Kidney epithelial cell (primary cell): ENCODE measurements at places on chromosomes 4 and X.
A peak's percentile ranks its signal among the peaks of the same experiment; 100 is the strongest.

DNA sequence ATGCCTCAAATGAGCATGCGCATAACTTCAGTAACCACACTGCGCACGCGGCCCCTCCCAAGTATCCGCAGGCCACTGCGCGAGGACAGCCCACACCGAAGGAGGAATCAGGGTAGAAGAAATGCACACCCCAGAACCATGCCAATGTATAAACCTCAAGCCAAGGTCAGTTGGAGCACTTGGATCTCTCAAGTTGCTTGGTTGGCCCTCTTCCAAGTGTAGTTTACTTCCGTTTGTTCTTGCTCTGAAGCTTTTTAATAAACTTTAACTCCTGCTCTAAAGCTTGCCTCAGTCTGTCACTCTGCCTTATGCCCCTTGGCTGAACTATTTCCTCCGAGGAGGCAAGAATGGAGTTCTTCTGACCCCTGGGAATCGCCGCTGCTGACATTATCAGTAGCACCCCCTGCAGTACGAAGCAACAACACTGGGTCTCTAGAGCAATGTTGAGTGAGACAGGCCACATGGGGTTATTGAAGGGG is 22.0 kb upstream of the SPINK2 start:
- DNase-seq, result no peak

DNA sequence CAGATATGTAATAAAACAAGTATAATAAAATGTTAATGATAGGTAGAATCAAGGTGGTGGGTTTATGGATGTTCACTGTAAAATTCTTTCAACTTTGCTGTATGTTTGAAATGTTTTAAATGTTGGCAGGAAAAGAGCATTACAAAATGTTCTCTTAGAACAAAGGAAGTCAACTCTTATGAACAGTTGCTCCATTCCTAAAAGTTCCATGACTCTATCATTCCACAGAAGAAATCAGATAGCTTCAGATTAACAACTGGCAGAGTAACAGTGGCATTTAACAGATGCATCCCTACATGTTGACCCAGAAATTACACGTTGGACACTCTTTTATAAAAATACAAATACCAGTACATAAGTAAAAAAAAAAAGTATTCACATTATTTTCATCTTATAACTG is 2023.7 kb downstream of the ARAP2 start:
- no peak for DNase-seq

GRCh38 chr4:105158837-105159236 is 12.2 kb downstream of the TET2 start:
- no peak for DNase-seq

- no peak for DNase-seq
Observed at GRCh38 chr4:68373513-68373912, 23.6 kb upstream of the YTHDC1 start.

- no peak for DNase-seq
Observed at GRCh38 chrX:65609237-65609636, 58.2 kb upstream of the MSN start.

DNA sequence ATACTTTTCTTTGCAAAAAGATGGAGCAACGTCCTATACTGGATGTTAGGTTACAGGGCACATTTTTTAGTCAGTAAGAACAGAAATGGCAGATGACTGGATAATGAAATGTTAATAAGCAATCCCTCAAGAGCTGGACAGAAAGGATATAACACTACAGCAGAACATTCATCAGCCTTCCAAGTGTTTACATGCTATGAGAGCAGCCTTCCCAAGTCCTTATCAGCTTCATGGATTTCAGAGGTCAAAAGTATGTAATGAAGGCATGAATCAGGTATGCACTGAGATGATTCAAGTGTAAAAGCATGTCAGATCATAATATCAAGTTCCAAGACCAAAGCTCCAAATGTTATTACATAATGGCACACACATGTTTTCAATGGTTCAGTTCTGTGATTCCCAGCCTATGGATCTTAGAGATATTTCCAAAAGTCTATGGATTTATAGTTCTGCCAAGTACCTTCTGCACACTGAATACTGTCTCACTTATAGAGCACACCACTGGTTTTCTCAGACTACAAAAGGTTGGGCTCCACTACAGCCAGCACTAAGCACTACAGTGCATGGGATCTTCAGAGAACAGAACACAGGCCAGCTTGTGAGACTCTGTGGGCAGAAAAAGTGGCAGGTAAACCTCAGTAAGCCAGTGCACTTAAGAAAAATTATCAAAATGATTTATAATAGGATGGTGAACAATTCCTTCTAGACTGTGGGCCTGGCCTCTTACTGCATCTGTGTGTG is 49.2 kb downstream of the GPC4 start:
- no peak for DNase-seq

- DNase-seq, result no peak
Observed at GRCh38 chr4:30610361-30610760, 109.8 kb upstream of the PCDH7 start.

DNA sequence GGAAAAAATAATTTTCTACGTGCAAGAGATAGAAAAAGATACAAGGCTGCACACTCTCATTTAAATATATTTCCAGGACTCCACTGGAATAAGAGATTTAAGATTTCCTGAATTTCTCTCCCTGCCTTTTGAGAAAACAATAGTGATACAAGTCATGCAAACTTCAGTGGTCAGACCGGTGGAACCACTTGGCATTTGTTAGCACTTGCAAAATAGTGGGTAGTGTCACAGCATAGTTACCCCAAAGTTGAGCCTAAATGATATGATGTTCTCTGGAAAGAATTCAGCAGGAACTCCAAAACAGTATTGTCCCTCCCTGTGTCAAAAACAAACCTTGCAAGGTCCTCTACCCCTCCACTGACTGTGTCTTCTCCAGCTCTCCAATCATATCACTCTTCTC is 102.3 kb downstream of the ANKRD50 start:
- DNase-seq, result no peak

DNA sequence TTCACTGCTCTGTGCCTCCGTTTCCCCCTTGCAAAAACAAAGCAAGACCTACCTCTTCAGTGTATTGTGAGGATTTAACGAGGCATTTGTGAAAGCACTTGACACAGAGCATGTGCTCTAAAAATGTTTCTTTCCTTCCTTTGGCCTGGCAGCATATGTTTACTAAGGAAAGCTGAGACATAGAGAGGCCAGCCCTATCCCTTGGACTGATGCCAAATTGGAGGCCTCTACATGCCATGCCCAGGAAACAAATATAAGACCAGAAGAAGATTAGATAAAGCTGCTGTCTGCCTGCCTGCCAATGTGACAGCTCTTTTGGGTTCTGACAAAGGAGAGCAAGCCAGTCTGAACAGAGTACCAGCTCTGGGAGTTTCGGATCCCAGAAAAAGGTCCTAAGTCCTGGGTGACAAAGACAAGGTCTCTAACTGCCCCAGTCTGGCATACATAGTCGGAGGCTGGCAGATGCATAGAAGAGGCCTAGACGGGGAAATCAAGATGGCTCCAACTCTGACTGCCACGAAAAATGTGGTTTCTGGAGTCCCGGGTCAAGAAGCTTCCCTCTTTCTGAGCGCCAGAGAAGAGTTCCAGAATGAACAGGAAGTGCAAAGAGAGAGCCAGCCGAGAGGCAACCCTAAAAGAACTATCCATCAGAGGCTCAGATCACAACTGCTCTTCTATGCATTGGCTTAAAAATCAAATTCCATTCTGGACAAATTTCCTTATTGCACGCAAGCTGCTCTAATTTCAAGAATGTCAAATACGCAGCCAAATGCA is 25.8 kb downstream of the OTUD6A start:
- DNase-seq, result no peak

- DNase-seq, result no peak
Observed at GRCh38 chrX:102345916-102346315, 93.9 kb downstream of the NXF2B start.

- no peak for DNase-seq
Observed at GRCh38 chr4:74456056-74456744, 11.3 kb downstream of the AREG start.

- DNase-seq, result no peak
Observed at GRCh38 chr4:184265546-184266351, 48.1 kb upstream of the ENPP6 start.

GRCh38 chr4:87188048-87188447 is 32.4 kb downstream of the KLHL8 start:
- DNase-seq, result no peak

DNA sequence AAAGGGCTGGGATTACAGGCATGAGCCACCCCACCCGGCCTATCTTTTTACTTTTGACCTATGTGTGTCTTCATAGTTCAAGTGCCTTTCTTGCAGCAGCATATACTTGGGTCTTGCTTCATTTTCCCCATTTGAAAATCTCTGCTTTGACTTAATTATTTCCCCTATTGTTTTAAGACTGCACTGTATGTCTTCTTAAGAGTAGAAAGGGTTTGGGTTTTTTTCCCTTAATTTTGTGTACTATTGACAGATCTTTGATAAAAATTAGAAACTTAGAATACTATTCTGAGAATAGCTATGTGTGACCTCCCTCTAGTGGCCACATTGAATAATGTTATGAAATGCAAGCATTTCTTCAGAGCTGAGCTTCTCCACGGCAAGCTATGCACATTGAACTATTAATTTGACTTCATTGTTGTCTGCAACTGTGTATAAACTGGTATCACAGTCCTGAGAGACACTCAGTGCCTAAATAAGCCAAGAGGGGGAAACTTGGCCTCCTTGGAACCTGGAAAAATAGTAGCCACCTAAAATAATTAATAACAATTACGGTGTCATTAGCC is 8.7 kb upstream of the SLC25A4 start:
- DNase-seq, result no peak

GRCh38 chrX:40402831-40403533 is 177.8 kb upstream of the ATP6AP2 start:
- DNase-seq, result peak; percentile 31

- DNase-seq, result no peak
Observed at GRCh38 chr4:118005883-118006282, 28.4 kb upstream of the NDST3 start.

DNA sequence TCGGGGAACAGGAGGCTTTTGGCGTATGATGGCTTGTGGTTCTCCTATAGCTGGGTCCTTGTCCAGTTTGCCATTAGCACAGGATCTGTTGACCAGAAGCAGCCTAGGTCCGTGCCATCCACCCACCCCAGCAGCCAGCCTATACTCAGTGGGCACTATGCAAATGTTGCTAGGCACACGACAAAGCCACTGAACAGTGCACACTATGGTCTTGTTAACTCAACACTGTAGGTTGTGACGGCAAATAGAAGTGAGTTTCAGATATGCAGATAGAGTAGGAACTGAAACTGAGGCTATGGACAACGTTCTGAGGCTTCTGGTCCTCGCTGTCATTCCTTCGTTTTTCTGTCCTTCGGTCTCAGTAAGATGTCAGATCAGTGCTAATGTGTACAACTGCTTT is 541.3 kb upstream of the TENM3 start:
- no peak for DNase-seq

GRCh38 chr4:39308611-39309010 is 57.6 kb downstream of the RFC1 start:
- DNase-seq, result no peak
